Type B pancreatic cell (in vitro differentiated cells): ENCODE measurements at places on chromosomes 1 and 21. TPM values are rescaled to one million over a fixed set of nuclear protein-coding genes. Genes with fewer than 3 reads are reported as not detected.

- H3K4me1 ChIP-seq = peaks cover 31% of the 10 kb centered on the region
- no peak for DNase-seq
- no peak overlapping the region for H3K27ac ChIP-seq
- H3K27me3 ChIP-seq = peaks cover 4% of the 10 kb centered on the region
Observed at GRCh38 chr1:226604560-226605317, 56.2 kb downstream of the STUM start.

GRCh38 chr1:31227891-31228568 lies 11.7 kb downstream of the NKAIN1 start:
- H3K27ac ChIP-seq = no peak overlapping the region
- H3K36me3 ChIP-seq = no peaks in the 10 kb centered on the region
- H3K4me1 ChIP-seq = peaks cover 17% of the 10 kb centered on the region
- H3K4me3 ChIP-seq = no peak overlapping the region

GRCh38 chr1:110787328-110788071 lies 85.4 kb upstream of the CD53 start:
- no peak for DNase-seq
- H3K36me3 ChIP-seq = no peaks in the 10 kb centered on the region
- H3K27ac ChIP-seq = no peak overlapping the region

DNA sequence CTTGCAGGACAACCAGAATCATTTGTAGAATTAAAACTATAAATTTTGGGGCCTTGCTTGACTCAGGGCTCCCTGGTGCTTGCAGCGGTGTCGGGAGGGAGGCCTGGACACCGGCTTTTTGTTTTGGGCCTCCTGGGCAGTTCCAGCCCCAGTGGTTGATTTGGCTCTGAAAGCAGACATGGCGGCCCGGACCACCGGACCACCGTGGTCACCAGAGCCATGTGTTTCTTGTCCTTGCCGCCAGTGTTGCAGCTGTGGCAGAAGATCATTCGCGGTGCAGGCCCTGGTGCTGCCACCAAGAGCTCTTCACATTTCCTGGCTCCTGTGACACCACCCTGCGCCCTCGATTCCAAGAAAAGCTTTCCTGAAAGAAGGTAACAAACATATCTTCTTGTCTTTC lies 484.8 kb downstream of the BRINP3 start:
- no peaks in the 10 kb centered on the region for H3K4me1 ChIP-seq
- H3K4me3 ChIP-seq = no peak overlapping the region
- no peak overlapping the region for H3K27ac ChIP-seq
- no peaks in the 10 kb centered on the region for H3K27me3 ChIP-seq
- DNase-seq = no peak

GRCh38 chr1:26237230-26237966 lies 3.4 kb downstream of the CEP85 start:
- H3K27ac ChIP-seq = peak overlapping the region; percentile 93
- H3K4me1 ChIP-seq = peaks cover 34% of the 10 kb centered on the region
- peak overlapping the region; percentile 71 for H3K4me3 ChIP-seq
- peaks cover 14% of the 10 kb centered on the region for H3K36me3 ChIP-seq

DNA sequence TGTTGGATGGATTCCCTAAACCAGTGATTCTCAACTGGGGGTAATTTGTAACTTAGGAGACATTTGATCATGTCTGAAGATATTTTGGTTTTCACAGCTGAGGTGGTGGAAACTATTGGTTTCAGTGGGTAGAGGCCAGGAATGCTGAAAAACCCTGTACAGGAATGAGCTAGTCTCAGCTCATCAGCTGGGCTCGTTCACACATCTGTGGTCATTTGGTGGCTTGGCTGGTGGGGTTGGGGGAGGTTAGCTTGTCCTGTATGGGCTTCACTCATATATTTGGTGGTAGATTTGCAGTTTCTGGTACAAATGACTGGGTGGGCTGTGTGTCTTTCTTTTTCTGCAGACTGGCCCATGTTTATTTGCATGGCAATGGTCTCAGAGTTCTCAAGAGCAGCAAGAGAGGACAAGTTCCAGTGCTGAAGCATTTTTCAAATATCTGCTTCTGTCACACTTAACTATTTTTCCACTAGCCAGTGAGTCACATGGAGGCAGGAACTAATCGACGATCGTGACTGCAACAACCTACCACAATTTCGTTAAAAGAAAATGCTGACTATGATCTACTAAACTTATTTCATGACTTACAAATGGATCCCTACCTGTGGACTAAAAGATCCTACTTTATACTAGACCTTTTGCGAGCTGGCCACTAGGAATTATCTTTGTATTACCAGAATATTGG lies 321.7 kb upstream of the PLXNA2 start:
- peaks cover 4% of the 10 kb centered on the region for H3K4me1 ChIP-seq
- H3K27ac ChIP-seq = no peak overlapping the region
- H3K36me3 ChIP-seq = no peaks in the 10 kb centered on the region
- no peak overlapping the region for H3K4me3 ChIP-seq

DNA sequence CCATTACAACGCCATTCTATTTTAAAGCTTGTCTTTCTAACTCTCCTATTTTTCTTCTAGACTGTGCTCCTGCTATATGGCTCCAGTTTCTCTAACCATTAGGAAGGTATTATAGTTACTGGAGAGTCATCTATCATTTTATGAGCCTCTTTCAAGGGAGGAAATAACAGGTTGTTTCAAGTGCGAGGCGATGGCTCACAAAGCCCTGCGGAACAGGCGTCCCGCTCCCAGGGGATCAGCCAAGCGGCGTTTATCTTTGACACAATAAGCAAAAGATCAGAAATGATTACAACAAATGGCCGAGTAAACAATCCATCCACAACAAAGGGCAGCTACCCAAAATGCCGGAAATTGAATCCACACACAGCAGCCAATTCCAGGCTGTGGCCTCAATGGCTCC lies 249.5 kb upstream of the POU3F1 start:
- H3K36me3 ChIP-seq = no peaks in the 10 kb centered on the region
- H3K4me1 ChIP-seq = peaks cover 17% of the 10 kb centered on the region
- H3K4me3 ChIP-seq = no peak overlapping the region

GRCh38 chr1:57599236-57599994 lies 175.6 kb upstream of the DAB1 start:
- H3K4me3 ChIP-seq = no peak overlapping the region
- H3K36me3 ChIP-seq = no peaks in the 10 kb centered on the region
- no peaks in the 10 kb centered on the region for H3K27me3 ChIP-seq
- no peak for DNase-seq

- no peaks in the 10 kb centered on the region for H3K27me3 ChIP-seq
- H3K36me3 ChIP-seq = no peaks in the 10 kb centered on the region
- no peak for DNase-seq
- H3K27ac ChIP-seq = no peak overlapping the region
Observed at GRCh38 chr1:95532335-95532734, 298.3 kb downstream of the RWDD3 start.

GRCh38 chr1:60670302-60670701 lies 412.1 kb upstream of the NFIA start:
- H3K4me1 ChIP-seq = peaks cover 12% of the 10 kb centered on the region
- H3K4me3 ChIP-seq = no peak overlapping the region
- no peak overlapping the region for H3K27ac ChIP-seq
- no peaks in the 10 kb centered on the region for H3K36me3 ChIP-seq

- H3K27ac ChIP-seq = peak overlapping the region; percentile 96
- peaks cover 70% of the 10 kb centered on the region for H3K27me3 ChIP-seq
- H3K4me3 ChIP-seq = peak overlapping the region; percentile 93
Observed at GRCh38 chr21:34887105-34887442, 162.0 kb downstream of the RUNX1 start.

DNA sequence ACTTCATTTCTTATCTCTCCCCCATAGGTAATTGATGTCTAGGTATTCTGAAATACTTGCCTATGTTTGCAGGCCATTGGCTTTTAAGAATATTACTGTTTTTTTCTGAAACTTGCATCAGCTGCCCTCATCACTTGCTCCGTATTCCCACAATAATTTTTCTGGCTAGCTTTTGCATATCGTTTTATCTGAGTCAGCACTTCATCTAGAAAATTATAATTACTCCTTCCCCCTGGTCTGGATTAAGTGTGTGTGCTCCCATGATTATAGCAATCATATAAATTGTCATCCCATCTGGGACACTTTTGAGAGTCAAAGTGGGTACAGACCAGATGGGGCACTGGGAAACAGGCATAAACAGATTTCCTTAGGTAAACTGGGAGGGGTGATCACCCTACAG lies 583.2 kb upstream of the B3GALT2 start:
- no peaks in the 10 kb centered on the region for H3K27me3 ChIP-seq
- no peaks in the 10 kb centered on the region for H3K36me3 ChIP-seq
- no peak overlapping the region for H3K27ac ChIP-seq
- DNase-seq = no peak
- H3K4me3 ChIP-seq = no peak overlapping the region

DNA sequence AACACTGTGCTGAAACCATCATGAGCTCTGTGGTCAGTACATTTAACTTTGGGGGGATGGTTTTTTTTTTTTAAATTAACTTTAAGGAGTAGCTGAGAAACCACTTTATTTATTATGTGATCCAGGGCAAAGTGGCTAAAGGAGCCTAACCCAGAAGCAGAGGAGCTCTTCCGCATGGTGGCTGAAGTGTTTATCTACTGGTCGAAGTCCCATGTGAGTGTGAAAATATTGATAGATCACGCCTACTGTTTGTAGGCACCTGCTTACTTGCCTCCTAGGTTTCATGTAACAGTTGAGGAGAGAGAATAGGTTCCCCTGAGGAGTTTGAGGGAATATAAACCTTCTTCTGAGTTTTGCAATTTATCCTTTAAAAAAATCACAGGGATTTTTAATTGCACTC lies 181.4 kb downstream of the ZP4 start:
- H3K27ac ChIP-seq = no peak overlapping the region
- H3K36me3 ChIP-seq = peaks cover 2% of the 10 kb centered on the region
- no peaks in the 10 kb centered on the region for H3K27me3 ChIP-seq
- no peak for DNase-seq

DNA sequence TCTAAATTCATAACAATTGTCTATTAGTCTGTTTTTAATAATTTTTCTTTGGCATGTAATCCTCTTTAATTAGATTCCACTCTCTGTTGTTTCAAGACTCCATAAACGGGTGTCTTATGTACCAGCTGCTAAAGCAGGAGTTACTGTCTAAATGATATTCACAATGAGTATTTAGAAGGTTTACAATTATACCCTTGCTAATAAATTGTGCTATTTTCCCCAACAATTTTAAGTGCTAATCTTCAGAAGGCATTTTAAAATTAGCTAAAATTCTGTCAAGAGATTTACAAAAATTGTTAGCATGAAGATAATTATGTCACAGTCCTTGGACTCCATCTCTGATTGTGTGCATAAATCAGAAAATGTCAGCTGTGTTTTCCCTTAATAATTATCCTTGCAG lies 83.7 kb downstream of the DPYD start:
- no peak overlapping the region for H3K4me3 ChIP-seq
- H3K27ac ChIP-seq = no peak overlapping the region
- no peaks in the 10 kb centered on the region for H3K27me3 ChIP-seq
- H3K36me3 ChIP-seq = no peaks in the 10 kb centered on the region
- H3K4me1 ChIP-seq = no peaks in the 10 kb centered on the region
- no peak for DNase-seq

The RXRG gene
- total RNA-seq = 0.98 and 5.8 TPM in 2 replicates

The ECM1 gene
- 31.5 and 33.8 TPM in 2 replicates for total RNA-seq

The ACKR1 gene
- 0.17 and 0.63 TPM in 2 replicates for total RNA-seq

The A3GALT2 gene
- 0.29 TPM in 1 of 2 replicates, not detected in the other for total RNA-seq

The TCEA3 gene
- 8.8 and 9.2 TPM in 2 replicates for total RNA-seq

The SLC30A10 gene
- total RNA-seq = 2.2 and 3.1 TPM in 2 replicates

The IFT25 gene
- total RNA-seq = 21.2 and 41.2 TPM in 2 replicates

The CELSR2 gene
- 23.4 and 35.5 TPM in 2 replicates for total RNA-seq

The RHEX gene
- not detected in 2 replicates for total RNA-seq
